ENCODE measurements at places on chromosomes 7 and 10. TPM values are rescaled to one million over a fixed set of nuclear protein-coding genes. Genes with fewer than 3 reads are reported as not detected.

The COL13A1 gene
- 0.89 TPM for polyA plus RNA-seq

The STOX1 gene
- 0.14 TPM for polyA plus RNA-seq

The STEAP4 gene
- 0.52 TPM for polyA plus RNA-seq

The FANK1 gene
- 7.3 TPM for polyA plus RNA-seq

The SLC26A3 gene
- polyA plus RNA-seq: not detected

The KIF5B gene
- polyA plus RNA-seq: 50.5 TPM

The SLC16A9 gene
- polyA plus RNA-seq: 2.8 TPM

The CHRM2 gene
- polyA plus RNA-seq: not detected

The FAM25C gene
- 26.2 TPM for polyA plus RNA-seq

The TMEM273 gene
- not detected for polyA plus RNA-seq

The UBE3C gene
- 89.3 TPM for polyA plus RNA-seq

The CYP2C8 gene
- 0.07 TPM for polyA plus RNA-seq

The COL28A1 gene
- polyA plus RNA-seq: 0.13 TPM

The GIMAP5 gene
- polyA plus RNA-seq: not detected

The NPC1L1 gene
- 0.03 TPM for polyA plus RNA-seq

The CRPPA gene
- polyA plus RNA-seq: 0.66 TPM

The ENKUR gene
- polyA plus RNA-seq: 0.03 TPM

The SFRP4 gene
- polyA plus RNA-seq: not detected

The SPDYE1 gene
- polyA plus RNA-seq: not detected

The ZNF735 gene
- polyA plus RNA-seq: not detected

The ZWINT gene
- polyA plus RNA-seq: 37.4 TPM

The TAS2R41 gene
- not detected for polyA plus RNA-seq

The MMP21 gene
- polyA plus RNA-seq: not detected

The IFIT1B gene
- polyA plus RNA-seq: not detected
